T-helper 9 cell (primary cell): ENCODE measurements at places on chromosomes 4 and X.
A peak's percentile ranks its signal among the peaks of the same experiment; 100 is the strongest.

DNA sequence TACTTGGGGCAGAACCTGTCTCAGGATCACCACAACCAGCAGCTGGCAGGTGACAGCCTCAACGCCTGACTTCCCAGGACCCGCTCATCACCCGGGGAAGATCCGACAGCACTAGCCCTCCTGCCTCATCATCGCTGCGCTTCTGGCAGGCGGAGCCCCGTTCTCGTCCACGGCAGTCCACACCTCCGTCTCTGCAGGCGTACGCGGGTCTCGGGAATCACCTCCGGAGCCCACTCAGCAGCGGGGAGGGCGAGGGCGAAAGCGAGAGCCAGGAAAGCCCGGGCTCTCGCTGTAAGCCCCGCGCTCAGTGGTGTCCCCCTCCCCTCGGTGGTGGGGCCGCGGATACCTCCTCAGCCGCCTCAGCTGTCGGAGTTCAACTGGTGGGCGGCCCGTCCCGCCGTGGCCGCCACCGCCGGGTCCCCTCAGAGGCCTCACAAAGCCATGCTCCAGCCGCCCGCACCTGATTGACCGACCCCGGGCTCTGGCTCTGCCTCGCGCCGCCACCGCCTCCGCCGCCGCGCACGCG lies 518 bp upstream of the CNKSR2 start:
- peak; percentile 5 for DNase-seq

DNA sequence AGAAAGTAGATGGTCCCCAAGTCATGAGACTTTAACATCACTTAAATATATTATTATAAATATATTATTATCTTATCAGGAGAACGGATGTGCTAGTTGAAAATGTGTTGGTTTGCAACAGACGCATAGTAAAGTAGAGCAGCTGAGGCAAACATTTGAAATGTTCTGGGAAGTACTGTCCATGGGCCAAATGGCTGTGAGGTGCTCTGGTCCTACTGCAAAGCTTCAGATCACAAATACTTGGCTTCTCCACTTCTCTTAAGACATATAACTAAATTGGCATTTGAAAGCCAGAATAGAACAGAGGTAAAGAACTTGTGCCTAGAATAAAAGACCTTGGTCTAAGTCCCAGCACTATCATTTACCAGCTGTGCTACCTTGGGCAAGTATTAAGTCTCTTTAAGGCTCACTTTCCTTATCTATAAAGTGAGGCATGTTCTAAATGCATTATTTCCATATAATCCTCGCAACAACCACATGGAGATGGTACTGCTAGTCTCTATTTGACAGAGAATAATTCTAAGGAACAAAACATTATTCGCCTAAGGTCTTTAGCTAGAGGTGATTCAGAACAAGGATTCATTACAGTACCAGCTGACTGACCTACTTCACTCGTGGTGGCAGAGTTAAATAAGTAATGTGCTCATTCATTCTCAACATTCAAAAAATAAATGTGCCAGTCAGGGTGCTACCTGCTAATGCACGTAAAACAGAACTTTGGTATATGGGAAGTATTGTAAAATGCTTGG lies 297.1 kb downstream of the PPP3CA start:
- DNase-seq = no peak

GRCh38 chr4:72613959-72614358 lies 44.9 kb upstream of the ADAMTS3 start:
- no peak for DNase-seq

- no peak for DNase-seq
These were observed 17.7 kb downstream of the CD99L2 start for GRCh38 chrX:150880808-150881165.

DNA sequence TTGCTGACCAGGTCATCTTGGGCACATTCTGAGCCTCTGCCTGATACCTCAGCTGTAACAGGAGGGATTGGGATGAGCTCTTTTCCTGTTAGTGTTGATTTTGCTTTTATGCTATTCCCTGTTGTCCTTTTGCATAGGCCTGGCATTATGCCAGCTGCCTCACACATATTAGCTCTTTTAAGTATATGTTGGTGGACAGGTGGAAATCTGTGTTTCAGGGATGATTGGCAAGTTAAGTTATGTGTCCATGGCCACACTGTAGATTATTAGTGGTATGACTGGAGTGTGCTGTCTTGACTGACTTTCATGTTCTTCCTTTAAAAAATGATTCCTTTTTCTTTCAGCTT lies 28.9 kb downstream of the NSD2 start:
- DNase-seq = no peak

DNA sequence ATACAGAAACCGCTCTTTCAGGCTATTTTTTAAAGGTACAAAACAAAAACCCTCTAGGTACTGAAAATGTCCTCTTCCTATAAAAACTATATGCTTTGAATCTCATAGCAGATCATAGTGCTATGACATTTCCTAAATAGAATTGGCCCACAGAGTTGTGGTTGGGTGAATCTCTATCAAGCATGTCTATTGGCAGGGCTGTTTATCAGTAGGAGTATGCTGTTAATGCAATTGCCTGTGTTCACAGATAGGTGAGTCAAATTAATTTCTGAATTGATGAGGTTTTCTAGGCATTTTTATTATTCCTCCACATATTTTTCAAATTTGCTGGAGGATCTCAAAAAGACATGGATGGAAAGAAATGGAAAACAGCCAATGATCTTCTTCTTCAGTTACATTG lies 73.9 kb downstream of the QRFPR start:
- DNase-seq = no peak

GRCh38 chr4:86441175-86441936 lies 81.5 kb upstream of the MAPK10 start:
- DNase-seq = no peak

- no peak for DNase-seq
These were observed 1040.7 kb downstream of the RAPGEF2 start for GRCh38 chr4:160143574-160143973.

GRCh38 chrX:140710710-140711109 lies 1.2 kb downstream of the LINC00632 start:
- DNase-seq = no peak

- DNase-seq = no peak
These were observed 110.9 kb downstream of the AREG start for GRCh38 chr4:74555843-74556242.

DNA sequence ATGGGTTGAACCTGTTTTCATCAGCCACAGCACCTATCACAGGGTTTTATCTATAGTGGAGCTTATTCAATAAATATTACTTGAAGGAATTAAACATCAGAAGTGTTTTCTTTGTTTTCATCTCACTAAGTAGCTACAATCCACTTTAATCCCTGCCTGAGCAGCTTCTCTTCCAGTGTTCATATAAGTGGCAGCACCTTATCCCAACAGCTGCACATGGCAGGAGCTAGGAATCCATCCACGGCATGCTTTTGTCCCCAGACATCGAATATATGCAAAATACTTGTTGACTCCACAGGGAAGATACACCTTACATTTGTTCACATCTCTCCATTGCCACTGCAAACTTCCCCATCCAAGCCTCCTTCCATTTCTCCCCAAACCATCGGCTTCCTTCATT lies 549.8 kb upstream of the FAM241A start:
- no peak for DNase-seq

DNA sequence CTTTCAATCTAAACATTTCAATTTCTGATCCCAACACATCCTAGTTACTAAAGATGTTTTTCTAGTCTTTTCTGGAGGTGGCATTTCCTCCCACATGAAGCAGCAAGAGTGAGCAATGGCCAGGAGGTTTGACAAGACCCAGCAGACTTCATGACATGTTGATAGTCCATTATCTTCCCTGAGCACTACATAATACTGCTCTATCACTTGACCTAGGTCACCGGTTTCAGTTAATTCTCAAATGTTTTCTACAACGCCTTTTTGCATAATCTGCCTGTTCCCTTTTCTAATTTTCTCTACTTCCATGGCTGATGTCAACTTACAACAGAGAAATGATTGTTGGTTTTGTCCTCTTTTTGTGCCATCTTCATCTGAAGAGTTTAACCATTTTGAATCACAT lies 62.0 kb upstream of the GPRIN3 start:
- DNase-seq = no peak

DNA sequence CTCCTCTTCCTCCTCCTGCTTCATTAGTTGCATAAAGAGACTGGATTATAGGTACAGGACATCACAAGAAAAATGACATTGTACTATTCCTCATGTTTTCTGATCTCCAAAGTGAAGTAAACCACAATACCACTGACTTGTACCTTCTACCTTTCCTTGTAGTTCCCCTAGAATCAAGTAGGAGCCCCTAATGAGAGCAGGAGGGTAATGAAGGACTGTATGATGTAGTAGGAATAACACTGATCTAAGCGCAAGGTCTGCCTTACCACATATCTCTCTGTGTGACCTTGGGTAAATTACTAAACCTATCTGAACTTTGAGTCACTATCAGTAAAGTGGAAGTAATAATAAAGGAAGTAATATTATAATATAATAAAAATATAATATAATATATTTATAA lies 3.6 kb downstream of the VSIG4 start:
- DNase-seq = no peak

DNA sequence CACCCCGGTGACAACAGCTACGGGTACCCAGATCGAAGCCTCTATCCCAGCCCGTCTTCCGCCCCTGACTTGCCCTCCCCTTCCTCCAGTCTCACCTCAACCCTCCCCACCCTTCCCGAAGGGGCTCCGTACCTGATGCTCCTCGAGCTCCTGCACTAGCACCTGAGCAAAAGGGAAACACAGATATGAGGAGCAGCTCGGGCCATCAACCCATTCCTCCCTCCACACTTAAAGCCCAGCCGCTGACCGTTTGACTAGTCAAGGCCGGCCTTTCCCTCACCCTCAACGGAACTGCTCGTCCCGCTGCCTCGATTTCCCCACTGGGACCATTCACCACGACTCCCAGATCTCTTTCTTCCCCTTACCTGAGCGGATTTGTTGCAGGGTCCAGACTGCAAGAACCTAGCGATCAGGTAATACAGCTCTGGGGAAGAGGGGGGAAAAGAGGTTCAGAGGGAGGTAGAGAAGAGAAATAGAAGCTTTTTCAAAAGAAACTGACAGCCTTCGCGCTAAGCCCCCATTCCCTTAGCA lies 731 bp downstream of the BRWD3 start:
- peak; percentile 23 for DNase-seq
